HT-29 (cell line): ENCODE measurements at places on chromosomes 13 and 19.

DNA sequence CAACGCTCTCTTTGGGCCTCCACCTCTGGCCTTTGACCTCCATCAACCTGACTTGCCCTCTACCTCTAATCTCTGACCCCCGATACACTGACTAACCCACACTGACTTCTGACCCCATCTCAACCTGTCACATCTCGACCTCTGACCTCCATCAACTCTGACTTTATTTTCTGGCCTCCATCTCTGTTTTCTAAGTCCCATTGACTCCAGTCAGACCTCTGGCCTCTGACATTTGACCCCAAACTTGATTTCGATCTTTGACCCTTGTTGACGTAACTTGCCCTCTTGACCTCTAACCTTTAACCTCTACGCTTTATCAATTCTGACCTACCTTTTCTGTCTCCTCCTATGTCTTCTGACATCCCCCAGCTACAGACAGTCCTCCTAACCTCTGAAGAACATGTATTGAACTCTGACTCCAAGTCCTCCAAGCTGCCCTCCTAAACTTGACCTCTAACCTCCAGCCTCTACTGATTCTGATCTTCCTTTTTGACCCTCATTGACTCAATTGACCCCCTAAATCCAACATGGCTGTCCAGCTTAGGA lies 780 bp downstream of the ACP4 start:
- no peak for DNase-seq

DNA sequence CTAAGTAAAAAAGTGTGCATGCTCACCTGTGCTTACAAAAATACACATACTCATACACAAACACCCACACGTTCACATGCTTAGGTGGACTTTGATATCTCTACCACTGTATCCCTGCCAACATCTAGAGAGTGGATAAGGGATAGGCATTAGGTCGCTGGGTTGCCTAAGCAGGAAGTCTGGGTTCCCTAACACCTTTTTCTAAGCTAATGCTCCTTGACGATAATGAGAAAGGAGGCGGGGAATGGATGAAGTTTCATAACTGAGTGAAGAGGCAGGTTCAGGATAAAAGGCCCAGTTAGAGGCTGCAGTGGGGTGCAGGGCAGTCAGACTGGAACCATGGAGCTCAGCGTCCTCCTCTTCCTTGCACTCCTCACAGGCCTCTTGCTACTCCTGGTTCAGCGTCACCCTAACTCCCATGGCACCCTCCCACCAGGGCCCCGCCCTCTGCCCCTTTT lies 41.9 kb upstream of the CYP2A7 start:
- peak; percentile 45 for DNase-seq

DNA sequence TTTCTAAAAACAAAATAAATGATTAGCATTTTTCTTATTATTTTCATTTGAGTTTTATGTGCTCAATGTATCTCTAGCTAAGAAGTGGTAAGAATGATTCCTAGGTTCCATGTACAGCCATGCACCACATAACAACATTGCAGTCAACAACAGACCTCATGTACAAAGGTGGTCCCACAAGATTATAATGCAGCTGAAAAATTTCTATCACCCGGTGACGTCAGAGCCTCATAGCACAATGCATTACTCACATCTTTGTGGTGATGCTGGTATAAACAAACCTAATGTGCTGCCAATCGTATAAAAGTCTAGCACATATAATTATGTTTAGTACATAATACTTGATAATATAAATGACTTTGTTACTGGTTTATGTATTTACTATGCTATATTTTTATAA lies 120.5 kb downstream of the SLC7A1 start:
- no peak for DNase-seq

DNA sequence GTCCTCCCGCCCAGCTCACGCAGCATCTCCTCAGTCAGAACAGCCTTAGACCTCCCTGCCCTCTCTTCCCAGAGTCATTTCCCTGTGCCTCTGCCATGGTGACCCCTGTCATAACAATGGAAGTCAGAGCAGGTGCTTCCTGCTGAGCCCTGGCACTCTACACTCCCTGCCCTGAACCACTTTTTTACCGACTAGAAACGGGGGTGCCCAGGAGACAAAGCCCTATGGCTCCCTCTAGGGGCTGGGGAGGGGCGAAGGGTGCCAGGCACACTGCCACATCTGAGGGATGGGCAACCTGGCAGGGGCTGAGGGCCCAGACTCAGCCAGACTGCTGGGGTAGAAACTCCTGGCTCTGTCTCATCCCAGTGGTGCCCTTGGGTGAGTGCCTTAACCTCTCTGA lies 16.4 kb downstream of the ZNF574 start:
- peak; percentile 79 for DNase-seq

DNA sequence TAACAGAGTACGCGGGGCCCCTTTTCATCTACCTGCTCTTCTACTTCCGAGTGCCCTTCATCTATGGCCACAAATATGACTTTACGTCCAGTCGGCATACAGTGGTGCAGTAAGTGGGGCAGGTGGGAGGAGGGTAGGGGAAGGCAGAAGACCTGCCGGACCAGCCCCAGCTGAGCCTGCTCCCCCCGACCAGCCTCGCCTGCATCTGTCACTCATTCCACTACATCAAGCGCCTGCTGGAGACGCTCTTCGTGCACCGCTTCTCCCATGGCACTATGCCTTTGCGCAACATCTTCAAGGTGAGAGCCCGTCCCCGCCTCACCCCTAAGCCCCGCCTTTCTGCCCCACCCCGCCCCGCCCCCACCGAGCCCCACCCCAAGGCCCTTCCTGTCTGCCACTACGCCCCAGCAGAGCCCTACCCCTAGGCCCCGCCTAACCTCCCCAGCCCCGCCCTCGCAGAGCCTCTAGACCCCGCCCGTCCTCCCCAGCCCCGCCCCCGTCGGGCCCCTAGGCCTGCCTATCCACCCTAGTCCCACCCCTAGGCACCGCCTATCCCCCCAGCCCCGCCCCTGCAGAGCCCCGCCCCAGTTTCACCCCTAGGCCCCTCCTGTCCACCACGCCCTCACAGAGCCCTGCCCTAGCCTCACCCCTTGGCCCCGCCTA lies 7.7 kb downstream of the NDUFB7 start:
- no peak for DNase-seq

DNA sequence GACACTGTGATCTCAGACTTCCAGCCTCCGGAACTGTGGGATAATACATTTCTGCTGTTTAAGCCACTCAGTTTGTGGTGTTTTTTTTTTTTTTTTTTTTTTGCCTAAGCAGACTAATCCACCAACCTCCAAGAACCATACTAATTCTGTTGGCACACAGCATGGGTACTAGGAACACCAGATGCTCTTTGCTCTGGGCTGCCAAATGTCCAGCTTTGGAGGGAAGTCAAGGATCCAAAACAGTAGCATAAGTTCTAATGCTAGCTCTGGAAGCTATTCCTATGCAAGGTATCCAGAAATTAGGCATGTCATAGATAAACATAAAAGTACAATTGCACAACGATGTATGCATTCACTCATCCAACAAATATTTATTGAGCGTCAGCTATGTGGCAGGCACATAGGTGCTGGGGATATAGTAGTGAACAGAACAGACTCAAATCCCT lies 64.5 kb upstream of the WDFY2 start:
- no peak for DNase-seq

DNA sequence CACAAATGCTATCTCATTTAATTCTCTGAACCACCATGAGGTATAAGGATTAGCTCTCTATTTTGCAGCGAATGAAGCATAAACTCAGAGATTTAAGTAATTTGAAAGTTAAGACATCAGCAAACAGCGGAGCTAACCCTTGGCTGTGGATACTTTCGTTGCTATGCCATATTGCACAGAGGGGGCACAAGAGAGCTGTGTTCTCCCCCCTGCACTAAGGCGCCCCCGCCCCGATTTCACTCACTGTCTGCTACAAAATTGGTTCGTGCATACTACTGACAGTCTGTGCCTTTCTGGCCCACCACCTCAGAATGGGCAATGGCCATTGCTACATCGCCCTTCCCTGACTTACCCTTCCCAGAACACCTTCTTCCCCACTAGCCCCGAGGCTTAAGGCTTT lies 105.7 kb upstream of the OBI1 start:
- DNase-seq, result no peak
